ENCODE measurements at places on chromosomes 2 and 18.

- no peak for DNase-seq
Observed at GRCh38 chr18:9184998-9185613, 48.5 kb downstream of the ANKRD12 start.

DNA sequence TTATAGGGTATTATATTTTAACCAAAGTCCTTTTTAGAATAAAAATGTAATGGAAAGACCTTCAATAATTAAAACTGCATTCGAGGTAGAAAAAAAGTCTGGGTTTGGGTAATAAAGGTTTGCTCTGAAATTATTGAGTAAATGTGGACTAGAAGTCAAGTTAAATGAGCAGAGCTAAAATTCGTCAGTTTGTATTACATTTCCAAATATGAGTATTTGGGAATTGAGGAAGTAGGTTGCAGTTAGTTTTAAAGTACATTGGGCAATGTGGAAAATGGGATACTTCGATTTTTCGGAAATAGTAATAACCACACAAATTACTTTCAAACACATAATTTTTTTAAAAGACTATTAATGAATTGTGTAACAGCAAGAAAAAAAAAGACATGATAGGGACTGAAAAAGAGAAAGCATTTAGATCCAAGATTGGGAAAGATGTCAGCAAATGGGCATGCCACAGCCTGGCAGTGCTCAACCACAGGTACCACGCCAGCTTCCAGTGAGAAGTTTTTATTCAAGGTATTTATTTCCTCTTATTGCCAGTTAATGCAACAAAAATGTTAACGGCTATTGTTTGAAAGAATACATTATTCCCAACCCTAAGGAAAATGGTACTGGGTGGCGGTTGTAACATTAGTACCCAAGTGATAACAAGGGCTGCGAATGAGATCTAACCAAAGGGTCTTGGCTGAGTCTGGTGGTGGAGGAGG, 50.0 kb downstream of the TTC39C start:
- DNase-seq: no peak

DNA sequence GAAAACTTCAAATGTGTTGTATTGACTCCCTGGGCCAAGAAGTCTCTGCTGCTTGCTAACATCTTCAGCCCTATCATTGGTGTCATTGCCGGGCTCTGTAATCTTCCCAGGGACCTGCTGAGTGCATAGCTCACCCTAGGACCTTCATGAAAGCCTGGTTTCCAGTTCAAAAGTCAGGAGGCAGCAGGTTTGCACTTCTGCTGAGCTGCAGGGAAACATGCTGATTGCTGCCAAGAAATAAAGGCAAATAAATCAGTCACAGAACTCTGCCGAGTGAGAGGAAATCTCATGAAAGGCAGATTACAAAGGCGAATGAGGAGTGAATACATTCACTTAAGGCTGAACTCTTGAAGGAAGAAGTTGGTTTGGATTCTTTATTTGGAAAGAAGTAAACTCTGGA, 1947.6 kb upstream of the CELF4 start:
- no peak for DNase-seq

DNA sequence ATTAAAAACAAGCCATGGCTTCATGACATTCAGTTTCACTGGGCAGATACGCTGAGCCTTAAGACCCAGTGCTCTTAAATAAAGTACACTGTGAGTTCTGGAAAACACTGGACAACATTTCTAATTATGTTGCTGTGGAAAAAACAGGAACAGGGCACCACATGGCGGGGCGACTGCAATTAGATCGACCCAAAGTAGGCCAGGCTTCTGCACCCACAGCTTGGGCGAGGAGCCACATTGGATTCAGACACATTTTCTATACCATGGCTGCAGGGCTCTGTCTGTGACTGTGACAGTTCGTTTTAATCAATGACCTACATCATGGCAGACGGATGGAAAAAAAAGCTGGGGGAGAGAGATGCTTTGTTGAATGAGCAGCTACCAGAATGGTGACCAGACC, 227.2 kb upstream of the HS6ST1 start:
- DNase-seq: no peak

DNA sequence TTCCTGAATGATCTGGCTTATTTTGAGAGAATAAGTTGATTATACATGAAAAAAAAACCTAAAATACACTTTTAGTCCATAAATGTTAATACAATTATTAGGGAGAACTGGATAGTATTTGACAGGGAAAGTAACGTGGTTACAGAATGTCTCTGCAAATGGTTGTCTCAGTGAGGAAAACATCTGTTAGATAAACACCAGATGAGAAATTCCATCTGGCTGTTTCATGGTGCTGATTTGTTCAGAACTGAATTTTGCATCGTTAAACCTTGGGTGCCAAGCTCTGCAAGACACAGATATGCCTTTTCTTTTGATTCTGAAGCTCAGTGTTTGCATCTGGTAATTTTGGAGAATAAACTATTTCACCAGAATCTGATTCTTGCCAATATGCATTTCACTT, 90.4 kb downstream of the SCN3A start:
- DNase-seq: peak; percentile 13

GRCh38 chr2:96529376-96530143, 7.0 kb upstream of the ARID5A start:
- no peak for DNase-seq

DNA sequence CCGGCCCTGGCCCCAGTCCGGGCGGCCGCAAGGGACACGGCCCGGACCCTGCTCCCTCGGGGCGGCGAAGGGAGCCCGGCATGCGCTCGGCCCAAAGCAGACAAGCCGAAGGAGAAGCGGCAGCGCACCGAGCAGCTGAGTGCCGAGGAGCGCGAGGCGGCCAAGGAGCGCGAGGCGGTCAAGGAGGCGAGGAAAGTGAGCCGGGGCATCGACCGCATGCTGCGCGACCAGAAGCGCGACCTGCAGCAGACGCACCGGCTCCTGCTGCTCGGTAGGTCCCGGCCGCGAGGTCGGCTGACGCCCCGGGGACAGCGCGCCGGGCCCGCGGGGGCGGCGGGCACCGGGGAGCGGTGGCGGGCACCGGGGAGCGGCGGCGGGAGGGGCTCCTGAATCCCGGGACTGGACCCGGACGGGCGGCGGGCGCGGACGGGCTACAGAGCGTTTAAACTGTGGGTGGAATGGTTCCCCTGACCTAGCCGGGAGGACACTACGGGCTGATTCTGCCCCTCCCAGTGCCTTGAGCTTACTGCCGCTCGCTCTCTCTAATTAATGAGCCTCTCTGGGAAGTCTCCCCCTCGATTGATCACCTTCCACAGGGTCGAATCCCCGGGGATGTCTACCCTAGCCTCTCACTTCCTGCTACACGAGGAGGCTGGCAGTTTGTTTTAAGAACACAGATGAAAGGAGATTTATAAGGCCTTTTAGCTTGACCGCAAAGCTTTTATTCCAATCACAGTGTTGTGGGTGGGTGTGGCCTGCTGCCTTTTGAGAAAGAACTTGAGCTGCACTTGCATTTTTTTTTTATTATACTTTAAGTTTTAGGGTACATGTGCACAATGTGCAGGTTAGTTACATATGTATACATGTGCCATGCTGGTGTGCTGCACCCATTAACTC, 853 bp downstream of the GNAL start:
- DNase-seq: no peak

DNA sequence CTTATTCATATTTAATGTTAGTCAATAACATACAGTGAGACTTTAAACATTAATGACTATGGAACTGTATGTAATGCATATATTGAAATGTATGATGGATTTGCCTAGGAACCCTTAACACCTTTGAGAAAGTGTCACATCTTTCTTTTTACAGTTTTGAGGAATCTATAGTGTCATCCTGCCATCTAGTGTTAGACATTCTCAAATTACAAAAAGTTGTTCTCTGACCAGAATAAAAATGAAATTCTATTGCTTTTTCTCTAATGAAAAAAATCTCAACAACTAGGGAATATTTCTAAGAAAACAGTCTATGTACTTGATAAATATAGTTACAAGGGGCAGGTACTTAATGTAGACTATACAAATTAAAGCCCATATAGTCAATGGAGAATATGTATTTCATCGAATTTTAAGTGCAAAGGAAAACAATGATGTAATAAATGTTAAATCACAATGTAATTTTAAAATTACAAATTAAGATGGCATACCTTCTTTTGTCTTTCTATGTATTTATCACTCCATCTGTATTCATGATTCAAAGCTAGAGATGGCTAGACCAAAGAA, 5.1 kb upstream of the CALCRL start:
- no peak for DNase-seq

DNA sequence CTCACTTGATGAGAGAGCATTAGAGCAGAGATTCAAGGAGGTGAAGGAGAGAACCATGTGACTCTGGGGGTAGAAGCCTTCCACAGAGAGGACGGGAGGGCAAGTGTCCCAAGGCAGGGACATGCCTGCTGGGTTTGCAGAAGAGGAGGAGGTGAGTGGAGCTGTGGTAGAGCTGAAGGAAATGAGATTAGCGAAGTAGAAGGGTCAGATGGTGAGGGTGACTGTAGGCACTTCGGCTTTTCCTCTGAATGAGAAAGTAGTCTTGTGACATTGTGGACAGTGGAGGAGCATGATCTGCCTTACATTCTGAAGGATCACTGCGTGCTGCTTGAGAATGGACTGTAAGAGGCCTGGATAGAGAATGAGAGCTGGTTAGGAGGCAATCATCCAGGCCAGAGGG, 126.0 kb downstream of the NXPH2 start:
- no peak for DNase-seq

GRCh38 chr2:41031282-41031681, 579.4 kb upstream of the SLC8A1 start:
- no peak for DNase-seq

DNA sequence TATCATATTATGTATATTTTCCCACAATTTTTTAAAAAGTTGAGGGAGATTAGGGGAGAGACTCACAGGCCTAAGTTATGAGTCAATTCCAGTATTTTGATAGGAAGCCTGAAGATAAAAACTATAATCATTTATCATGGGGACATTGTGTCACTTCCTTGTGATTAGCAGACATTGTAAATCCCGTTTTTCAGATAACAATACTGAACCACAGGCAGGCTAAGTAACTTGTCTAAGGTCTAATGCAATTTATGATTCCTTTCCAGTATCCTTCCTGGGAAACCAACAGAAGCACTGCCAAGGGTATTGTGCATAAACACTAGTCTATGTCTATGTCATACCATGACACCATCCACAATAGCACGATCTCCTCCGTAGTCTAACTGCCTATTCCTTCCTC, 235.2 kb upstream of the PIK3C3 start:
- DNase-seq: no peak

DNA sequence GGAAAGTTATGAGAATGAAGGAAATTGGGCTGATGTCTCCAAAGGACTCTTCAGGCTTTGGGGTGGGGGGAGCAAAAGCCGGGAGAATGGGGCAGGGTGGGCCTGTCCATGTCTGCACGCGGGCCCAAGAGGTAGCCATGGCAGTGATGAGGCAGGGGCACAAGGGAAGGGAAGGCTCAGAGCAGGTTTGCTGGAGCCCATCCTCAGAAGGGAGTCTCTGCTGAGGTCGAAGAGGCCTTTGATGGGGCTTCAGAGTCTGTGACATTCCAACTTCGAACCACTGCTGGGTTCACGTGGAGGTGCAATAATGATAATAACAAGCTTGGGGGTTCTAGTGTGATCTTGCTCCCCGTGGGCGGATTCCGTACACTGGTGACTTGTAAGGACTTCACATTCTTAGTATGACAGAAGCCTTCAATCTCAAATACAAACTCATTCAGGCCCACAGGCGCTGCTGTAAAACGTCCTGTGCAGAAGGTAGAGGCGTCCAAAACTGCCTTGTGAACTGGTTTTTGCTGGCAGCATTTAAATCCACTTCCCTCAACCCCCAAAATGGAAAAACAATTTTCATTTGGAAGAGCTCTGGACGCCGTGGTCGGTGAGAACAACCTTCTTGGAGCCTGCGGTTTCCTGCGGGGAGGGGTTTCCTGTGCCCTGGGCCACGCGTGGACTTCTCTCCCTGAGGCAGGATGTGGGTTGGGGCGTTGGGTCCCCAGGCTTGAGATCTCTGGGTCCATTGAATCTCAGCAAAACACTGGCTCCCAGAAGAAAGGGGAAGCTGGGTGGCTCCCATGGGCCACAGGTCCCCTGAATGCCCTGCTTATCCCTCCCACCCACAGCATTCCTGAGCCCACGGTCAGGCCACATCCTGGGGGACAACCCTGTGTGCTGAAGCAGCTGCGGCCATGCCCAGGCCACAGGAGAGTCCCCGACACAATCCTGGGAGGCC, 151.0 kb downstream of the TPO start:
- DNase-seq: no peak

GRCh38 chr18:44651918-44652572, 28.6 kb upstream of the SETBP1 start:
- DNase-seq: no peak

DNA sequence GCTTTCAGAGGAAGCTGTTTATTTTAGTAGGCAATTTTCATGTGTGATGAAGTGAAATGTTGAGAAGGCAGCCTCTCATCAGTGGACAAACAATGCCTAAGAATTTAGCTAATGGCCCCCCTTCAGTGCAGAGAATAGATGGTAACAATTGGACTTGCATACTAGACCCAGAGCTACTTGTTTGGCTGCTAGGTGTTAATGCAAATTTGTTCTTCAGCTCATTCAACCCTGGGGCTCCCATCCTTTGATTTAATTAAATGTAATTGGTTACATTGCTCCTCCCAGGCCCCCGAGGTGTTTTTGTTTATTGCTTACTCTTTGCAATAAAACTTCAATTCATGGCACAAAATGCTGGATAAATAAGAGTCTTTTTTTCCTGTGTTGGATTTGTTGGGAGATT, 68.6 kb downstream of the CAMKMT start:
- DNase-seq: no peak

GRCh38 chr2:218878486-218878885, 2.2 kb upstream of the WNT10A start:
- DNase-seq: no peak

DNA sequence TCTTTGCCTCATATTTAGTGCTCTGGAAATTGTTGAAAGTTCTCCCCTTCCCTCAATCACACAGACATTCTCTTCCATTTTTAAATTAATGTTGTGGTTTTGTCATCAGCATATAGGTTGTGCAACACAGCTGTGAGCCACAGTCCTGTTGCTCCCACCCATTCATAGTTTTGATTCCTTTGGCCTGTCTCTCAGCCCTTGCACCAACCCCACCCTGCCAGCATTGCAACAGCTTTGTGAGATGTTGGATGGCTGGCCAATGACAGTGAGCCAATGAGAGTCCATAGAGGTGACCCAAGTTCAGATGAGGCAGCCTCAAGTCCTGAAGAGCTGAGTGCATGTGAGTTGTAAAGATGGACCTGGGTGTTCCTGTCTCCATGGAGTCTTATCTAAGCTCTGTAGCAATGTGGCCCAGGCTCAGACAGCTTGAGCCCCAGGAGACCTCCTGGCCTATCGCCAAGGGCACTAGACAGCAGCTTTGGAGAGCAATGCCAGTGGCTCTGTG, 775.5 kb downstream of the RNF144A start:
- no peak for DNase-seq

DNA sequence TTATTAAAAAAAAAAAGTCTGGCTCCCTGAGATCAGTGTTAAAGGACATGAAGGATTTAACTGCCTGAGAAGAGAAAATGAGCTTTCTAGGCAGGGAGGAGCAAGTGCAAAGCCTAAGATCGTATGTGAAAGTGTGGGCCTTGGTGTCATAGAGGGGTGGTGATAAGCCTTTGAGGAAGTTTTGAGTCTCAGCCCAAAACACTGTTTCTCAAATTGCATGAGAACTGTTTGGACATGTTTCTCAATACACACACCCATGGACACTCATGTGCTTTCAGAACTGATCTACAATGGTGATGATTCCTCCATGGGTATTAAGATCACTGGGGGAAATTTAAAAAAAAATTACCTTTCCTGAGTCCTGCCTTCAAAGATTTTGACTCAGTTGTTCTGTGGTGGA, 336.7 kb upstream of the RND3 start:
- no peak for DNase-seq

Data from AG04450 (cell line).